ENCODE measurements at places on chromosomes 12 and 14.

GRCh38 chr14:64419003-64419402, 30.9 kb downstream of the MTHFD1 start:
- DNase-seq, result no peak

DNA sequence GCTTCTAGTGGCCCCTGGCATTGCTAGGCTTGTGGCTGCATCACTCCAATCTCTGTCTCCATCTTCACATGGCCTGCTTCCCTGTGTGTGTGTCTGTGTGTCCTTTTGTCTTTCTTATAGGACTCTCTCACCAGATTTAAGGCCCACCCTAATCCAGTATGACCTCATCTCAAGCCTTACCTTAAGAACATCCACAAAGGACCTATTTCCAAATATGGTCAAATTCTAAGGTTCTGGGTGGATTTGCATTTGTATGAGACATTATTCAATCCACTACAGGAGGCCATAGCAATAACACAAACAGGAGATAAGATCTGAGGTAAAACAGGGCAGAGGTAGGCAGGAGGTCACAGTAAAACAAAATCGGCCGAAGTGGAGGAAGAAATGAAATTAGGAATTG, 375.9 kb downstream of the BTG1 start:
- DNase-seq, result no peak

DNA sequence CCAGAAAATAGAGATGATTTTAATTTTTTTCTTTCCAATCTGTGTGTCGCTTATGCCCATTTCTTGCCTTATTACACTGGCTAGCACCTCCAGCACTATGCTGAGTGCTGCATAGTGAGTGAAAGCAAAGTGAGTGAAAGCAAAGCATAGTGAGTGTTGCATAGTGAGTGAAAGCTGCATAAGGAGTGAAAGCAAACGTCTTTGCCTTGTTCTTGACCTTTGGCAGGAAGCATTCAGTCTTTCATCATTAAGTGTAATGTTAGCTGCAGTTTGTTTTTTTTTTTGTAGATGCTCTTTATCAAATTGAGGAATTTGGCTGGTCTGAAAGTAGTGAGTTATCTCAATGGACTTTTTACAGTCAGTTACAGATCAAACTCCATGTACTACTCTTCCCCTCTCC, 6.9 kb upstream of the CORO1C start:
- DNase-seq, result no peak

- DNase-seq, result no peak
These were observed 1320.5 kb upstream of the SEL1L start for GRCh38 chr14:82854131-82854530.

DNA sequence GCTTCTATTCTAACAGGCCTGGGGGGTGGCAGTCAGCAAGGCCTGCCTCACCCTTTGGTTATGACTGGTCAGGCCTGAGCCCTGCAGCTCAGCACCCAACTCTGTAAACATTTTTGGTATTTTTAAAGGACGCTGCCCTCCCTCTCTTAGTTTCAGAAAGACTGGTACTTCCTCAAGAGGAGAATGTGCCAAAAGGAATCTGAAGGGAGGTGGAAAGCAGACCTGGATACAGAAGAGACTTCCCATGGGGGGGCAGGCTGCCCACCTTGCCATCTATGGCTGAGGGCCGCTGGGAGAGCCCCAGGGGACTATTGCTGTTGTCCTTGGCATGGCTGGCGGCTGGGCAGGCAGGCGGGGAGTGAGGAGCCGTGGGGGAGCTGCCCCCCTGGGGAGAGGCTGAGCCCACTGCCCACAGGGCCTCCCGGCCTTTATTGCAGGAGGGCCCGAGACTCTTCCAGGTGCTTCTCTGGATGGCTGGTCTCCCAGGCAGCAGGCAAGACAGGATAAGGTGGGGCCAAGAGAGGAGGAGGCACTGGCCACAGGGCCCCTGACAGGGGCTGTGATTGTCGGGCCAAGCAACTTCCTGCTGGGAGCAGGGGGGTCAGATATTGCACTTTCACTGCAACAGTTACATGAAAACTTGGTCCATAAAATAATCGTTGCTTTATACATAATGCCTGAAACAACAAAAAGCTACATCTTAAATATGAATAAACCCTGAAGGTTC, 3.5 kb downstream of the ARL6IP4 start:
- DNase-seq, result no peak

- DNase-seq, result no peak
These were observed 243.7 kb downstream of the AKAP6 start for GRCh38 chr14:32572867-32573150.

DNA sequence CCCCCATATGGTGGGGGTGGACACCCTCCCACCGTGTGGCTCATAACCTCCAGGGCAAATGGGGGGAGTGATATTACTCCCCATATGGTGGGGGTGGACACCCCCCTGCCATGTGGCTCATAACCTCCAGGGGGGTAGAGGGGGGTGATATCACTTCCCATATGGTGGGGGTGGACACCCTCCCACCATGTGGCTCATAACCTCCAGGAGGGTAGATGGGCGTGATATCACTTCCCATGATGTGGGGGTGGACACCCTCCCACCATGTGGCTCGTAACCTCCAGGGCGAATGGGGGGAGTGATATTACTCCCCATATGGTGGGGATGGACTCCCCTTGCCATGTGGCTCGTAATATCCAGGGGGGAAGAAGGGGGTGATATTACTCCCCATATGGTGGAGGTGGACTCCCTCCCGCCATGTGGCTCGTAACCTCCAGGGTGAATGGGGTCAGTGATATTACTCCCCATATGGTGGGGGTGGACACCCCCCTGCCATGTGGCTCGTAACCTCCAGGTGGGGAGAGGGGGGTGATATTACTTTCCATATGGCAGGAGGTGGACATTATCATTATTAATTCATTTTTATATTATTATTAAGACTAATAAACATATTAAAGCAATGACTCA, 51.2 kb upstream of the OXA1L start:
- no peak for DNase-seq

- no peak for DNase-seq
These were observed 72.2 kb downstream of the CLIP1 start for GRCh38 chr12:122350141-122350848.

DNA sequence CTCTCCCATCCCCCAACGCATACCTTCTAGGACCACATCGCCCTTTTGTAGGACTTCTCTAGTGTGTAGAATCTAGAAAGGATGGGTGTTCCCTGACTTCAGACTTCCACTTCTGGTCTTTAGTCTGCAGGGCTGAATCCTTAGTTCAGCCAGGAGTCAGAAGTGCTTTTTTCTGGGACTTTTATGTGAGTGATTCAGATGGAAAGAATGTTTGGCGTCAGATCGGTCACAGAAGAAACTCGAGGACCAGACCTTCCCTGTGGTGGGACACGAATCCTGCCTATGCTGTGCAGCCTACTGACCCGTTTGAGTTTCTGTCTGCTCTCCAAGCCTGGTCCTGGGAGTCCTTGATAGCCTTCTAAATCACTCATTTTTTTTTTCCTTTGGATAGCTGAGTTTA, 165.4 kb upstream of the SSTR1 start:
- DNase-seq, result no peak

DNA sequence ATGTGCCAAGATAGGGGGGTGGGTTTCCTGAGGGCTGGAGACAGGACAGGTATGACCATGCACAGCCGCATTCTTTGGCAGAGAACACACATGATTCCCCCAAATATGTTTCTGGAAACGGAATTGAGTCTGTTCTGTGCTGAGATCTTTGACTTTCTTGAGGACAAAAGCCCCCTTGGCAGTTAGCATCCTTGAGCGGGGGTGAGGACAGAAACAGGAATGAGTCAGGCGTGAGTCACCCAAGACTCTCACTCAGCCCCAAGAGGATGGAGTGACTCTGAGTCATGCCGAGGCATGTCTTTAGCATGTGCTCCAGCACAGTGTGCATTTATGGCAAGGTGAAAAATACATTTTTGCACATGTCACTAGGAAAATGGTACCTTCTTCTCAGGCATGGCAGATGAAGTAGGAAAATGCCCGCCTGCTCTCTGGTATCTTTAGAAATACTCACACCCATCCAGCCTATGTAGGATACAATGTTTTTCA, 52.1 kb downstream of the DAD1 start:
- no peak for DNase-seq

DNA sequence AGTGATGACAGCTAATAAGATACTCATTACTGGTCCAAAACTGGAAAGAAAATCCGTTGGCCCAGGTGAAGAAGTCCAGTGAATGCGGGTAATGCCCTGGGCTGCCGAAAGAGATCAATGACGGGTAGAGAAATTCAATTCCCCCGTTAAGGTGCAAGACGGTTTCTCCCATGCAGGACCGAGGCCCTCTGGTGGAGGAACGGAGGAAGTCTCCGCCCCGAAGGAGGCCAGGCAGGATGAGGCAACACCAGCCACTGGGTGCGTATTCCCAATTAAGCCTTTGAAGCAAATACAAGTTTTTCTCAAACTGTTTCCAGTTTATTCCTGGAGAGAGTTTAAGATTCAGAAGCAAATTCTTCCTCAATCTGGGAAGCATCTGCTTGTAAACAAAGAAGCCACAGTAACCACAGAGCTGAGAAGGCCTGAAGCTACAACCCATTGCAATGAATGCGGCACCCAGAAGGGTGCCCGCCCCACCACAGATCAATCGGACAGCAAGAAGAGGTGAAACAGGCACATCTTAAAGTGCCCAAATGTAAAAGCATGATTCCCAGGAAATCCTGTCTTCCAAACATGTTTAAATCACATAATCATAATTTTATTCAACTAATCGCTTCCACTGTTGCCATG, 118.5 kb downstream of the TTC7B start:
- peak; percentile 66 for DNase-seq

DNA sequence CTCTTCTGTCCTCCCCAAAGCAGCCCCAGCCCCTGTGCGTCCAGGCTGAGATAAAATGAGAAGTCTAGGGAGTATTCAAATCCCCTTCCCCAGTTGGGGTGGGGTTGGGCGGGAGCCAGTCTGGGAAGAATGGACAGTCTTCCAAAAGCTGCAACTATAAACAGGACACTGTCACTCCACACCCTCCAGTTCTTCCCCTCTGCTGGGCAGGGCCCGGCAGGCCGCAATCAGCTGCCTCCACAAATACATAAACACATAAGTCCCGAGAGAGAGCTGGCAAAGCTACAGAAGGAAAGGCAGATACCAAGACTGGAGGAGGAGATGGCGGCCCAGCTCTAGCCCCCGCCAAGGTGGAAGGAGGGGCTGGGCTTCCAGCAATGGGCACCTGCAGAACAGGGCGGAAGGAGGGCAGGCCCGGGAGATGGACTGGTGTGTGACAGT, 12.7 kb downstream of the LTBP2 start:
- DNase-seq, result no peak

GRCh38 chr14:103558071-103558882, 4.2 kb downstream of the BAG5 start:
- DNase-seq, result no peak

GRCh38 chr12:46788072-46788887, 37.5 kb downstream of the SLC38A4 start:
- DNase-seq, result no peak

DNA sequence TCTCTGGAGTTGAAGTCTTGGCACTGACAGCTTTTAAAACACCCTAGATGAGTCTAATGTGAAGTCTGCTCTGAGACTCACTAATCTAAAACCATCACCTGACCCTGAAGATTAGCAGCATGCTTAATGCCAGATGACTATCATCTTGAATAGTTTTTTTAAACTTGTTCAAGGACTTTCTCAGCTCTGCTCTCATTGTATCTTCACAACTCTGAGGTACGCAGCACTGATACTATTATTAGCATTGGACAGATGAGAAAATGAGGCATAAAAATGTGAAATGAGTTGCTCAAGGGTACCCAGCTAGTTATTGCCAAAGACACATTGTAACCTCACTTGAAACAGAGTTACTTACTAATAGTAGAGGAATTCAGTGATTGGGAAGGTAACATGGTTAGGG, 4.8 kb downstream of the SLC38A1 start:
- no peak for DNase-seq

- no peak for DNase-seq
These were observed 18.9 kb downstream of the MNAT1 start for GRCh38 chr14:60753264-60754119.

GRCh38 chr14:105384605-105385321, 13.6 kb upstream of the TEX22 start:
- no peak for DNase-seq

- no peak for DNase-seq
These were observed 162.6 kb downstream of the MYRFL start for GRCh38 chr12:69987579-69988091.

GRCh38 chr12:28988325-28988704, 160.8 kb upstream of the FAR2 start:
- DNase-seq, result no peak

DNA sequence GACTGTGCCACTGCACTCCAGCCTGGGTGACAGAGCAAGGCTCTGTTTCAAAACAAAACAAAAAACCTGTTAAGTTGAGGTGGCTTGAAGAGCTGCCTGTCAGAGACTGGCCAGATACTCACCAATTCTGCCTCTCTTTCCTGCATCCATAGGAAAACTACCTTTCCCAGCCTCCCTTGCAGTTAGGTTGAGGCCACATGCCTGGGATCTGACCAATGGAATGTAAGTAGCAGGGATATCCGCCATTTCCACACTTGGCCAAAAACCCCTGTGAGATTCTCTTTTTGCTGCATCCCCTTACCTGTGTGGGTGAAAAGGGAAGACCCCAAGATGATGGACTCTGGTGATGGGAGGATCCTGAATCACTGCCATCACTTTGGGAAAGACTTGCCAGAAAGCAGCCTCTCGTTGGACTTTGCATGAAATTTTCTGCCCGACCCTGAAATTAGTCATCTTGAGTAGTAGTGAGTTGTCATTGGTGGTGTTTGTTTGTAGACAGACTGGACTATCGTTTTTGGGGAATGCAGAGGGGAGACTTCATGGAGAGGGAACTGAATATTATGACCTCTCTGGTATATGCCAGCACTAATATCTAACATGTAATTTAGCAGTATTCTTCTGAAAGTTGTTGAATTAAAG, 14.0 kb downstream of the GPR68 start:
- no peak for DNase-seq

GRCh38 chr12:20409607-20410377, 41.5 kb downstream of the PDE3A start:
- no peak for DNase-seq

Data from NCI-H1105 (cell line).